ENCODE measurements at places on chromosomes 13 and 19. TPM values are rescaled to one million over a fixed set of nuclear protein-coding genes. Genes with fewer than 3 reads are reported as not detected.

GRCh38 chr13:97600458-97601075 is 166.6 kb downstream of the RAP2A start:
- no peak overlapping the region for H3K27ac ChIP-seq
- DNase-seq, result no peak
- H3K4me1 ChIP-seq, result no peaks in the 10 kb centered on the region
- H3K27me3 ChIP-seq, result no peaks in the 10 kb centered on the region
- no peak overlapping the region for H3K4me3 ChIP-seq
- H3K36me3 ChIP-seq, result no peaks in the 10 kb centered on the region

- no peaks in the 10 kb centered on the region for H3K27me3 ChIP-seq
- H3K4me3 ChIP-seq, result no peak overlapping the region
- H3K27ac ChIP-seq, result no peak overlapping the region
- no peak for DNase-seq
- H3K4me1 ChIP-seq, result no peaks in the 10 kb centered on the region
These were observed 85.8 kb downstream of the RAB20 start for GRCh38 chr13:110475550-110476219.

Gene WASF3
- total RNA-seq, result 3.2 TPM

Gene SPACA4
- total RNA-seq, result 0.27 TPM

DNA sequence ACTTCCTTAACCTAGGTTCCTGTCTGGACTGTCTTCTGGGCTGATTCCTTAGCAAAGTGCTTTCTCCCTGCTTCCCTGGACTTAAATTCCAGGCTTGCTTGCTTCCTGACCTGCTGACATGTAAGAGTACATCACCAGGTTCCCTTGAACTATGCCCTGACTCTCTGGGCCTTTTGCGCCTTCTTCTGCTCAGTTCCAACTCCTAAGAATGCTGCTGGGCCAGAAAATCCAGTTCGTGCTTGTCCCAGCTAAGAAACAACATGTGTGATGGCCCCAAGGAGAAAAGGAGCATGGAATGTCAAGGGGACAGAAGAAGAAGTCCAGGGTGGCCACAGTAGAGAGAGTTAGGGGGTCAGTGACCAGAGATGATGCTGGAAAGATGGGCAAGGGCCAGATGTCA is 42.6 kb upstream of the MBNL2 start:
- no peak overlapping the region for H3K4me3 ChIP-seq
- H3K36me3 ChIP-seq, result no peaks in the 10 kb centered on the region
- no peak overlapping the region for H3K27ac ChIP-seq
- H3K27me3 ChIP-seq, result no peaks in the 10 kb centered on the region
- H3K4me1 ChIP-seq, result no peaks in the 10 kb centered on the region
- no peak for DNase-seq

GRCh38 chr19:50517704-50518075 is 4.0 kb upstream of the ASPDH start:
- no peak overlapping the region for H3K27ac ChIP-seq
- no peaks in the 10 kb centered on the region for H3K4me1 ChIP-seq
- no peak for DNase-seq
- no peak overlapping the region for H3K4me3 ChIP-seq
- H3K36me3 ChIP-seq, result no peaks in the 10 kb centered on the region

GRCh38 chr13:81957121-81957520 is 1616.2 kb upstream of the SPRY2 start:
- H3K4me3 ChIP-seq, result no peak overlapping the region
- H3K27ac ChIP-seq, result no peak overlapping the region
- H3K4me1 ChIP-seq, result no peaks in the 10 kb centered on the region
- no peaks in the 10 kb centered on the region for H3K27me3 ChIP-seq

- no peak for DNase-seq
- peaks cover 33% of the 10 kb centered on the region for H3K4me1 ChIP-seq
- no peaks in the 10 kb centered on the region for H3K27me3 ChIP-seq
- H3K36me3 ChIP-seq, result peaks cover 6% of the 10 kb centered on the region
- H3K27ac ChIP-seq, result peak overlapping the region; percentile 70
These were observed 8.7 kb downstream of the NR2F6 start for GRCh38 chr19:17236811-17237543.

- no peaks in the 10 kb centered on the region for H3K4me1 ChIP-seq
- no peak for DNase-seq
- H3K4me3 ChIP-seq, result no peak overlapping the region
- H3K27ac ChIP-seq, result no peak overlapping the region
- no peaks in the 10 kb centered on the region for H3K27me3 ChIP-seq
These were observed 71.3 kb downstream of the ARHGEF7 start for GRCh38 chr13:111186305-111186935.

DNA sequence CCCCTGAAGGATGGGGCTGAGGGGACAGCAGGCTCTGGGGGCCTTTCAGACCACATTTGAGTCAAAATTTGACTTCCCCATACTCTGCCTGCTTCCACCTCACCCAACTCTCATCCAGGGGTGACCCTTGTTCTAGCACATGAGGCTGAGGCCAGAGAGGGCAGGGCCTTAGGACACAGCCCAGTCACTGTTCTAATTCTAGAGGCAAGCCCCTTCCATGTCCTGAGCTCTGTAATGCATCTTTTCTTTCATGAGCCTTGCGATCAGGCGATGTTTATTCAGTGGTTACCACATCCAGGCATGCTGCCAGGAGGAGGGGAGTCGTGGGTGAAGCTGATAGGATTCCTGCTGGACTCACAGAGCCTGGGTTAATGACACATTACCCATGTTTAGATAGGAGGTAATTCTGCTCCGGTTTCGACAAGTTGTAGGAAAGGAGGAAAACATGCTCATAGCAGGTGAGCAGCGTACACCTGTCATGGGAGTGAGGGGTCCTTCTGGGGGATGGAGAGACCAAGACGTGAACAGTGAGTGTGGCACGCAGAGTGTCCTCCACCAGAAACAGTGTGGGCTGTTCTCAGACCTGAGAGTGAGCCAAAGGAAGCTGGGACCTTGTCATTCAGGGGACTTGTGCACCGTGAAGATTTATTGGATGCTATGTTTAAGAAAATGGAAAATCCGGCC is 9.3 kb downstream of the RPS9 start:
- H3K27me3 ChIP-seq, result no peaks in the 10 kb centered on the region
- peaks cover 23% of the 10 kb centered on the region for H3K4me1 ChIP-seq
- H3K4me3 ChIP-seq, result no peak overlapping the region

- H3K4me1 ChIP-seq, result no peaks in the 10 kb centered on the region
- no peak overlapping the region for H3K27ac ChIP-seq
- DNase-seq, result no peak
- H3K27me3 ChIP-seq, result peaks cover 20% of the 10 kb centered on the region
These were observed 14.9 kb downstream of the FGF21 start for GRCh38 chr19:48770266-48770665.

GRCh38 chr13:113947311-113948033 is 26.4 kb downstream of the C13orf46 start:
- DNase-seq, result peak; percentile 58
- H3K4me3 ChIP-seq, result no peak overlapping the region
- no peaks in the 10 kb centered on the region for H3K27me3 ChIP-seq
- H3K36me3 ChIP-seq, result no peaks in the 10 kb centered on the region
- H3K4me1 ChIP-seq, result peaks cover 3% of the 10 kb centered on the region
- no peak overlapping the region for H3K27ac ChIP-seq

Gene KIR2DL3
- not detected for total RNA-seq

DNA sequence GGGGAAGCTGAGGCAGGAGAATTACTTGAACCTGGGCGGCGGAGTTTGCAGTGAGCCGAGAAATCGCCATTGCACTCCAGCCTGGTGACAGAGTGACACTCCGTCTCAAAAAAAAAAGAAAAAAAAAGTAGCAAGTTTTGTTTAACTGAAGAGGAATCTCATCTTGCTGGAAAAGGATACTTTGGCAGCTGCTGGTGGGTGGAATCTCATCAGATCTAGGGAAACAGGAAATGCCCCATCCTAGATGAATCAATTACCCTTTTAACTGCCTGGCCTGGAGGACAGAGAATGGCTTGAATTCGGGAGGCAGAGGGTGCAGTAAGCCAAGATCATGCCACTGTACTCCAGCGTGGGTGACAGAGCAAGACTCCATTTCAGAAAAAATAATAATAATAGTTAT is 8.4 kb downstream of the ZNF320 start:
- H3K4me3 ChIP-seq, result no peak overlapping the region
- no peak for DNase-seq
- no peak overlapping the region for H3K27ac ChIP-seq
- no peaks in the 10 kb centered on the region for H3K36me3 ChIP-seq
- no peaks in the 10 kb centered on the region for H3K4me1 ChIP-seq
- H3K27me3 ChIP-seq, result no peaks in the 10 kb centered on the region

DNA sequence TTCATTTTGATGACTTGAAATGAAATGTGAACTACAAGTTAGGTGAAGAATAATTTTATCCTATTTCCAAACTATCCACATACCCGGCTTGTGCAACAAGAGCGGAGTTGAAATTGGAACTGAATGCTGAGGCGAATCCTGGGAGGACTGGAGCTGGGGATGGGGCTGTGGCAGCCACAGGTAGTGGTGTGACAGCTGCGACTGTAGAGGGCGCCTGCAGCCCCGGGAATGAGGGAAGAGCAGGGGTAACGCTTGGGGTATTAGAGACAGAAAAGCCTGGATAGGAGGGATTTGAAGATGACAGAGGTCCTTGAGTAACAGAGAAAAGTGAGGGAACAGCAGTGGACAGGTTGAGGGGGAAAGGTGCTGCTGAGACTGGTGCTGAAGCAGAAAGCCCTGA is 22.0 kb upstream of the STOML3 start:
- no peak for DNase-seq
- H3K4me3 ChIP-seq, result no peak overlapping the region
- no peaks in the 10 kb centered on the region for H3K27me3 ChIP-seq
- no peaks in the 10 kb centered on the region for H3K4me1 ChIP-seq
- no peaks in the 10 kb centered on the region for H3K36me3 ChIP-seq

DNA sequence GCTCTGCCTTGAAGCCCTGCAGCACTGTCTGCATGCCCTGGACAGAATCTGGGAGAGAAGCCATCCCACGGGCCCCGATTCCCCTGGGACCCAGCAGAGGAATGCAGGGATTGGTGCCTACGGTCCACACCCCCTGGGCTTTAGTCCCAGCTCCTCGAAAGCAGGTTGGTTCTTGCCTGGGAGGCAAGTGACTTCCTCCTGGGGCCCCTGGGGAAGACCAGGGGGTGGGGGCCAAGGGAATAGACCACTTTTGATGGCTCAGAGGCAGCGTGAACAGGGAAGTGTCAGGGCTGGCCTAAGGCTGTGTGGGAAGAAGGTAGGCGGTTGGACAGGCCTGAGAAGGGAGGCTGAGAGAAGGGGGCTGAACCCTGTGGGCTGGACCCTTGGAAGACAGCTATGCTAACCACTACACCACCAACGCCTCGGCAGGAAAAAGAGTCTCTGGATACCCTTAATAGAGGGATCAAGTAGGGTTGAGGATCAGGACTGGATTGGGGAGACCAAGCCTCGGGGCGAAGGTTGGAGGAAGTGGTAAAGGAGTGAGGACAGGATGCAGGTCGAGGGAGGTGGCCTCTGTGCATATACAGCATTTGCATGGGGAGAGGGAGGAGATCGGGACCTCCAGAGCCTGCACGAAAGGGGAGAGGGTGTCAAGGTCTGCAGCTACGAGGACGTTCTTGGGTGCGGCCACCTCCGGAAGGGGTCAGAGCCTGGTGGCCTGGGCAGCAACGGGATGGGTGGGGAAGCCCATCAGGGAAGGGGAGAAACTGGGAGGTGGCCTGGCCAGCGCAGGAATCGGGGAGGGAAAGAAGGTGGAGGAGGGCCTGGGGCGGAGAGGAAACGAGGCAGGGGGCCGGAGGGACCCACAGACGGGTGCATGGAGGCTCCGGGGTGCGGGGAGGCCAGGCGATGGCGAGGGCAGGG is 709 bp downstream of the DPP9 start:
- peaks cover 11% of the 10 kb centered on the region for H3K4me1 ChIP-seq
- H3K27ac ChIP-seq, result peak overlapping the region; percentile 86
- no peaks in the 10 kb centered on the region for H3K36me3 ChIP-seq
- DNase-seq, result peak; percentile 50
- no peaks in the 10 kb centered on the region for H3K27me3 ChIP-seq

Gene CBARP
- 0.22 TPM for total RNA-seq

- no peaks in the 10 kb centered on the region for H3K27me3 ChIP-seq
- no peaks in the 10 kb centered on the region for H3K36me3 ChIP-seq
These were observed 112.1 kb upstream of the SOX1 start for GRCh38 chr13:111954661-111955411.

DNA sequence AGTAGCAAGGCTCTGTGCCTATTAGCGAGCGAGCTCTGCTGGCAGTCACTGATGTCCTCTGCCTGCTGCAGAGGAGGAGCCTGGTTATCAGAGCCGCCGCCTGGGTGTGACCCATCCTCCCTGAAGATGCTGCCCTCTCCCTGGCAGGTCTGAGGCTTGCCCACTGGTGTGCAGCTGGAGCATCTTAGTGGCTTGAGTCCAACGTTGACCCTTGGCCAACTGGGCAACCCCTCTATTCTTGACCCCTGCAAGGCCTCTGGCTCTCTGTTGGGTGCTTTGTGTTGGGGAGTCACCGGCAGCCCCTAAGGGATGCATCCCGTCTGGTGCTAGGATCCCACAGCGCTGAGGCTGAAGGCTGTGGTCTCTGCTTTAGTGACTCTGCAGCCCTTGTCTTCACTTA is 277.9 kb upstream of the SOX1 start:
- no peak for DNase-seq
- H3K4me3 ChIP-seq, result no peak overlapping the region
- H3K27me3 ChIP-seq, result no peaks in the 10 kb centered on the region

GRCh38 chr13:25247360-25247759 is 39.9 kb downstream of the MTMR6 start:
- H3K4me1 ChIP-seq, result no peaks in the 10 kb centered on the region
- no peaks in the 10 kb centered on the region for H3K36me3 ChIP-seq
- H3K27ac ChIP-seq, result no peak overlapping the region
- no peaks in the 10 kb centered on the region for H3K27me3 ChIP-seq

DNA sequence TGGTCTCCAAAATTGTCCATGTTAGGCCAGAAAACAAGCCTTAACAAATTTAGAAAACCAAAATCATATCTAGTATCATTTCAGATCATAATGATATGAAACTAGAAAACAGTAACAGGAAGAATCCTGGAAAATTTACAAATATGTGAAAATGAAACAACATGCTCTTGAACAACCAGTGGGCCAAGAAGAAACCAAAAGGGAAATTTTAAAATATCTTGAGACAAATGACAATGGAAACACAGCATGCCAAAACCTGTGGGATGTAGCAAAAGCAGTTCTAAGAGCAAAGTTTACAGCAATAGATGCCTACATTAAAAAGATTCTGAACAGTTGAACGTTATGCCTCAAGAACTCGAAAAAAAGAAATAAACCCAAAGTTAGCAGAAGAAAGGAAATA is 32.6 kb downstream of the VWA8 start:
- DNase-seq, result no peak
- H3K4me3 ChIP-seq, result no peak overlapping the region

GRCh38 chr13:100630555-100630954 is 42.0 kb upstream of the GGACT start:
- no peak for DNase-seq
- no peak overlapping the region for H3K27ac ChIP-seq
- H3K4me3 ChIP-seq, result no peak overlapping the region
- no peaks in the 10 kb centered on the region for H3K4me1 ChIP-seq
- no peaks in the 10 kb centered on the region for H3K27me3 ChIP-seq
- no peaks in the 10 kb centered on the region for H3K36me3 ChIP-seq
